ENCODE measurements at places on chromosomes 2 and 18. TPM values are rescaled to one million over a fixed set of nuclear protein-coding genes. Genes with fewer than 3 reads are reported as not detected.

Gene C1QL2
- total RNA-seq, result 0.09 TPM

Gene FLACC1
- not detected for total RNA-seq

Gene LYG1
- 1.3 TPM for total RNA-seq

Gene SLC30A3
- 3.8 TPM for total RNA-seq

Gene SMPD4
- total RNA-seq, result 68.1 TPM

Gene PLCD4
- 0.71 TPM for total RNA-seq

Gene KIAA2012
- not detected for total RNA-seq

Gene EML6
- total RNA-seq, result 1.00 TPM

Gene FNDC4
- 3.9 TPM for total RNA-seq

Gene CD8A
- 0.34 TPM for total RNA-seq

Gene PRKAG3
- total RNA-seq, result not detected

Gene RUFY4
- not detected for total RNA-seq

Gene ARHGEF4
- total RNA-seq, result 6.4 TPM

Gene TDRD15
- not detected for total RNA-seq

Gene LOXHD1
- total RNA-seq, result not detected

Gene DOK6
- not detected for total RNA-seq

Gene SLC16A14
- total RNA-seq, result 1.4 TPM

Gene LMAN2L
- total RNA-seq, result 23.2 TPM

Gene CPO
- total RNA-seq, result not detected

Gene GLI2
- total RNA-seq, result 26.5 TPM

Gene SPP2
- total RNA-seq, result not detected

Gene ABHD3
- total RNA-seq, result 24.0 TPM

Gene KLHL29
- total RNA-seq, result 3.2 TPM

Gene FHL2
- 79.7 TPM for total RNA-seq

Gene C2orf72
- 6.1 TPM for total RNA-seq

Gene GDF7
- 0.06 TPM for total RNA-seq

Gene CDH7
- not detected for total RNA-seq

Gene ARL5A
- total RNA-seq, result 27.5 TPM

Gene MYO1B
- 56.1 TPM for total RNA-seq

Gene MPHOSPH10
- total RNA-seq, result 29.9 TPM

Gene L3MBTL4
- total RNA-seq, result not detected

Gene OTOS
- total RNA-seq, result not detected

Gene MC2R
- not detected for total RNA-seq

Gene NCK2
- total RNA-seq, result 20.4 TPM

Gene NDUFAF7
- 15.6 TPM for total RNA-seq

Gene MAP3K19
- not detected for total RNA-seq

Gene SOCS6
- total RNA-seq, result 31.1 TPM

Gene PROM2
- total RNA-seq, result not detected

Data from A549 treated with RU486 at 1 μM for 4 hours (cell line).